GM12892 (cell line): ENCODE measurements at places on chromosomes 7 and 10.

GRCh38 chr7:35261041-35261440, 7.1 kb upstream of the TBX20 start:
- DNase-seq = no peak

GRCh38 chr7:132300599-132301277, 275.5 kb downstream of the PLXNA4 start:
- no peak for DNase-seq

- no peak for DNase-seq
Observed at GRCh38 chr7:1355568-1356340, 103.5 kb downstream of the MICALL2 start.

GRCh38 chr10:32409741-32410140, 36.2 kb upstream of the CCDC7 start:
- no peak for DNase-seq

GRCh38 chr10:325282-325681, 190.0 kb downstream of the ZMYND11 start:
- no peak for DNase-seq

GRCh38 chr7:56291-56913, 136.0 kb upstream of the FAM20C start:
- DNase-seq = no peak

DNA sequence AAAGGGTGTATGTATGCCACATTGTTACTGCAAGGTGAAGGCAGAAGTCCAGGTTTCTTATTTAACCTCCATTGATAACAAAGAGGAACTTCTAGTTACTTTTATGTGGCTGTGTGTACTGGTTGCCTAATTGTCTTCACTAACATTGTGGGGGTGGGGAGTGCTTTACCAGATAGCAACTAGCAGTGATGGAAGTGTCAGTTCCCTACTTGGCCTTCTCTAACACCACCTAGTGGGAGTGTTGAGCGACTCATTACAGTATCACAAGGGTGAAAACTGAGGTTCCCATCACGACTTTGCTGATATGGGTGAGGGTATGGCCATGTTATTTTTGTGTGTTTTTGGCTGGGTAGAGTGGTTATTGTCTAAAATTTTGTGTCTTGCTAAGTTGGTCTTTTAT, 274.4 kb downstream of the THSD7A start:
- no peak for DNase-seq

DNA sequence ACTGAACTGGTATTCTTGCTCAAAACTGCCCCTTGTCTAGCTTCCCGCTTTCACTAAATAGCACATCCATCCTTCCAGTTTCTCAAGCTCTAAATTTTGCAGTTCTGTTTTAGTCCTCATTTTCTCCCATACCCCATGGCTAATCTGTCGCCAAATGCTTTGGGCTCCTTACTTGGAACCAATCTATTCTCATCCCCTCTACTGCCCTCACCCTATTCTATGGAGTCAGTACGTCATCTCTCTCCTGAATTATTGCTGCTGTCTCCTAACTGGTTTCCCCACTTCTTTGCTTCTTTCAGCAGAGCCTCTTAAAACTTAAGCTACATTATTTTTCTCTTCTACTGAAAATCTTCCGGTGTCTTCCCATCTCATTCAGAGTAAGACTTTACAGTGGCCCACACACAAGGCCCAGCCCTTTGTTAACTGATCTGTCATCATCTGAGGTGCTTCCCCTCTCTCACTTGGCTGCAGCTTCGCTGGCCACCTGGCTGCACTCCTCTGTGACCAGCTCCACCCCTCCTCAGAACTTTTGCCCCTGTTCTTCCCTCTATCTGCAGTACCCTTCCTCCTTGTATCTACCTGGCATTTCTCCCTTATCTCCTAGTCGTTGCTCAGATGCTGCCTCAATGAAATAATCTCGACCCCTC, 9.9 kb downstream of the STARD3NL start:
- no peak for DNase-seq

DNA sequence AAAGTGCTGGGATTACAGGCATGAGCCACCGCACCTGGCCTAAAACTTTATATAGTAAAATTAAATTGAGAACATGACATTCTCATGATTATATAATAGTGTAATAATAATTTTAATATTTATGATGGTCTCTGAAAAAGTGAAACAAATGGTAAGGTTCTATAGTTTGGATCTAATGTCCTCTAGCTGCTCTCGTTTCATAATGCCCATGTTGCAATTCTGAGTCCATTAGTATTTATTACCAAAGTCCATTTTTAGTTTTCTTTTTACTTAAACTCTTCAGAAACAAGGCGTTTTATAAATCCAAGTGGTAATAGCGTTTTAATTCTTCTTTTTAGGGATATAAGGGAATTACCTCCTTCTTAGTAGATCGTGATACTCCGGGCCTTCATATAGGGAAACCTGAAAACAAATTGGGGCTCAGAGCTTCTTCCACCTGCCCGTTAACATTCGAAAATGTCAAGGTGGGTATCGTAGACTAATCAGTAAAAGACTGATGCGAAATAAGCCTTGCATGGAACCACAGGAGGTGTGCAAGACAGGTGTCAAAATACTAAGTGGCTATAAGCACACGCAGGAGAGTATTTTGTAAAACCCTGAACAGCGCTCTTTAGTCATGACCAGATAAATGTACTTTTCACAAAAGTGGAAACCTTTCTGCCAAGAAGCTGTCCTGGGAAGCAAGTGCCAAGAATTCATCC, 34.1 kb downstream of the ACADSB start:
- DNase-seq = no peak

DNA sequence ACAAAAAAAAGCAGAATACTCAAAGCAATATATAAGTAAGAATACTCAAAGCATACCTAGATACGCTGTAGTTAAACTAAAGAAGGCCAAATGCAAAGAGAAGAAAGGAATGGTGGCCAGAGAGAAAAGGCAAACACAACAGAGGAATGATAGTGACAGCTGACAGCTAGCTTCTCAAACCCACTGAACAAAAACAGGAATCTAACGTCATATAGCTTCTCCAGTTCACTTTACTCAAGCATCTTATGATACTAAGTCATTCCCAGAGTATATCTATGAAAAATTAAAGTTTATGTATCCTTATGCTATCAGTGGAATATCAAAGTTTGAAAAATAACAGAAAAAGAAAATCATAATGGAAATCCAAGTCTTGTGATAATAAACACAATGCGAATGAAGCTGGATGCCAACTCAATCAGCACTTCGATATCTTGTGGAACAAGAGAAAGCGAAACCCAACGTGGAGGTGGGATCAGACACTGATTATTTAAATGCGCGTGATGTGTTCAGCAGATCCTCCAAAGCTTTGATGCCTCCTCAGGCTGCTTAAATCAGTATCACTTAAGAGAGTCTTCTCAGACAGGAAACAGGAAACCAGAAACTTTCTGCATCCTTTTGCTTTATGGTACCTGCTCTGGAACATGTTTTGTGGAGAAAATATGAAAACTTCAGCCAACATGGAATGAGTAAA, 102.8 kb downstream of the PIP4K2A start:
- no peak for DNase-seq

DNA sequence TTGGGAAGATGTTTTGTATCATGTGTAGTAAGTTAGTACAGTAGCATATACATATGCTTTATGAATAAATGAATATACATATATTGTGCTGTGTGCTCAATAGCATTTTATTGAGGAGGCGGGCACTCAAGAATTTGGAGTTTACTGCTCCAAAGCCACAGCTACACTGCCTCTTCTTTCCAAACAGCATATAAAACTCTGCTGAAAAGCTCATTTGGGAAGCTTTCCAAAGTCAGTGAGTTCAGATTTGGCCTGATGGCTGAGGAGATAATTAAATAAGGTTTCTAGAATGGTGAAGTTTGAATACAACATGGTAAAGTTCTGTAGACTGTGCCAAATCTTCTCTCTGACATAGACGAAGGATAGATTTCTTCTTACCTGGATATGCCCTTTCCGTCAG, 29.8 kb downstream of the CDK1 start:
- no peak for DNase-seq

GRCh38 chr7:98976396-98977185, 98.3 kb downstream of the TRRAP start:
- no peak for DNase-seq

- DNase-seq = no peak
Observed at GRCh38 chr7:150321788-150322113, 1.4 kb upstream of the LRRC61 start.

- DNase-seq = no peak
Observed at GRCh38 chr7:133781486-133782090, 345.6 kb upstream of the LRGUK start.

GRCh38 chr7:77409005-77409738, 7.0 kb downstream of the GSAP start:
- DNase-seq = no peak

- DNase-seq = no peak
Observed at GRCh38 chr10:97185326-97186058, at the start of gene SLIT1. Gene SLIT1 (minus strand): TSS chr10:97185959. CDS start chr10:97185674, 285 bp downstream.

DNA sequence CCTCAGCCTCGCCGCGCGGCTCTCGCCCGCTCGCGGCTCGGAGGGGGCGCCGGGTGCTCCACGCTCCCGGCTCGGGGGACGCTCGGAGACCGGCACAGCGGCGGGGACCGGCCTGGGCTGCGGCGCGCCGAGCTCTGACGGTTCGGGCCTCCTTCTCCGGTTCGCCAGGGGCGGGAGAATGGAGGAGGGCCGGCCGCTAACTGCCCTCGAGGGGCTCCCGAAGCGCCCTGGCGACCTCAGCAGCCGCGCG, 232 bp upstream of the GRID1 start:
- peak; percentile 62 for DNase-seq

DNA sequence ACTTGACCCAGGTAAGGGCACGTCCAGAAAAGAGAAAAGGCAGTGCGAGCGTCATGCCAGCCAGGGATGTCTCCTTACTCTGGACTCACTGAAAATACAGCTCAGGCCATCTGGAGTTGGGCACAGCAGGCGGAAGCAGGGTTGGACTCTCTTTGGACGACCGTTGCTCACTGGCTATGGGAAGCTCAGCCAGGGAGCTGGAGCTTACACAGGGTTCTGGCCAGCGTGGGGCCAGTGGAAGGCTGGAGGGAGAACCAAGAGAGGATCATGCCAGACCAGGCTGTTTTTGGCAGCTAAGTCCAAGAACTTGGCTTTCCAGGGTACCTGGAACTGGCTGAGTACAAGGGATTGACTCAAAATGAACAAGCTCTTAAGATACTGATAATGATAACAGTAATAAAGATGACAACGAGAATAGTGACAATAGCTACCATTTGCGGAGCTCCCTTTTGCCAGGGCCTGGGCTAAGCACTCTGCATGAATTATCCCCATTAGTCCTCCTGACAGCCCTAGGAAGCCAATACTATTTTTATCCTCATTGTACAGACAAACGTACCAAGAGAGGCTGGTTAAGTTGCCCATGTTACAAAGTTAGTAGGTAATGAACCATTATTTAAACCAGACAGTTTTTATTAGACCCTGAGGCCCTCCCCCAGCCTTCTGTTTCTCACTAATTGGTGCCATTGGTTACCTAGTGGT, 177.6 kb downstream of the PTPN20 start:
- no peak for DNase-seq

- DNase-seq = no peak
Observed at GRCh38 chr10:108970016-108970415, 953.3 kb downstream of the XPNPEP1 start.

DNA sequence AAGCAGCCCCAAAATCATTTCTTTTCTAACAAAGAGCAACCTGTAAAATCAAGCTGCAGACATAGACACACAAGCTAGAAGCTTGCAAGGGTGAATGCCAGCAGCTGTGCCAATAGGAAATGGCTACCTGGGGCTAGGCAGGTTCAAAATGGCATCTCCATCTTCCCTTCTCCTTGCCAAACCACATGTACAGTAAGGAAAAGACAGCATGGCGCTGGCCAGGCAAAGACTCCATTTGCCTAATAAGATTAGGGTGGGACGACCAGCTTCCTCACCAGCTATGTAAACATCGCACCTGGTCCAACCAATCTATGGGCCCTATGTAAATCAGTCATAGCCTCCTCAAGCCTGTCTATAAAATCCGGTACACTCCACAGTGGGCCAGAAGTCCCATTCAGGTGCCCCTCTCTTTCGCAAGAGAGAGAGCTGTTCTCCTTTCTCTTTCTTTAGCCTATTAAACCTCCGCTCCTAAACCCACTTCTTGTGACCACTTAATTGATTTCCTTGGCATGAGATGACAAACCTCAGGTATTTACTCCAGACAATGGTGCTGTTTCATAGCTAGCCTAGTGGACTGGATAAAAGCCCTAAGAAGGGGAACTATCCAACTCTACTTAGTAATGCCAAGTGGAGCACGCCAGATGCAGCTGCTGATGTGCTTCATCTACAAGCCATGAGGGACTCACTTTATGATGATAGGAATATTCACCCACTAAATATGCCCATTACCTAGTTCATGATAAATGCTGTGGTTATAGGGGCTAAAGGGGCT, 44.1 kb downstream of the HTR7 start:
- DNase-seq = no peak

DNA sequence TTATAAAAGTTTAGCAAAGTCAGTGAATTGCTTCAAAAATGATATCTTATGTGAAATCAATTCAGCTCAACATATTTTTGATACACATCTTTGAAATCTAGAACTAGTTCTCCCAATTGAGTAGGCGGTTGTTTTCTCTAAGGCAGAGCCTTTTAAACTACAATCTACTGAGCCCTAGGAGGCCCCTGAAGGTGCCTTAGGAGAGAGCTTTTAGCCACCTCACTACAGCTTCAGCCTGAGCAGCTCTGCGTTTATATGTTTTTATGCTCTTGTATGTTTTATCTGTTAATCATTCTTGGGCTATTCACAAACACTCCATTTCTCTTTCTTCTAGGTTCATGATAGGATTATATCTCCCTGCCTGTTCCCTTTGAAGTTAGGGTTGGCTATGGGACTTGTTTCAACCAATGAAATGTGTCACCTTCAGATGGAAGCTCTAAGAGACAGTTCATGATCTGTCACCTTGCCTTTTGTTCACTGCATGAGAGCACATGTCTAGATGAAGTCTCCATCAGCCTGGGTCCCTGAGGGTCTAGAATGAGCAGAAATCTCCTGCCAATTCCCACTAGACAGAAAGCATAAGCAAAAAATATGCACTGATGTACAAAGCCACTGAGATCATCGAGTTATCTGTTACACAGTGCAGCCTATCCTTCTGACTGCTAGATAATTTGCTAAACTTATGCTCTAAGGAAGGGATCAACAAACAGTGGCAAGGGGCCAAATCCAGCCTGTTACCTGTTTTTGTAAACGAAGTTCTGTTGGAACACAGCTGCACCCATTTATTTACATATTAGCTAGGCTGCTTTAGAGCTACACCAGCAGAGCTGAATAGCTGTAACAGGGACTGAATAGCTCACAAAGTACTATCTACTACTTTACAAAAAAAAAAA, 128.5 kb upstream of the CDK1 start:
- no peak for DNase-seq

- no peak for DNase-seq
Observed at GRCh38 chr10:69473304-69473990, 22.2 kb downstream of the TSPAN15 start.

GRCh38 chr10:104013489-104013888, 46.5 kb downstream of the SLK start:
- no peak for DNase-seq

- DNase-seq = no peak
Observed at GRCh38 chr10:80462981-80463741, 9.1 kb downstream of the TSPAN14 start.

- no peak for DNase-seq
Observed at GRCh38 chr7:104156842-104157277, 51.0 kb downstream of the ORC5 start.

- DNase-seq = no peak
Observed at GRCh38 chr10:127456122-127456521, 93.0 kb upstream of the NPS start.

- DNase-seq = peak; percentile 37
Observed at GRCh38 chr10:97640868-97641811, 669 bp downstream of the PI4K2A start.
